ENCODE measurements at places on chromosomes 6 and 20.
A peak's percentile ranks its signal among the peaks of the same experiment; 100 is the strongest.

DNA sequence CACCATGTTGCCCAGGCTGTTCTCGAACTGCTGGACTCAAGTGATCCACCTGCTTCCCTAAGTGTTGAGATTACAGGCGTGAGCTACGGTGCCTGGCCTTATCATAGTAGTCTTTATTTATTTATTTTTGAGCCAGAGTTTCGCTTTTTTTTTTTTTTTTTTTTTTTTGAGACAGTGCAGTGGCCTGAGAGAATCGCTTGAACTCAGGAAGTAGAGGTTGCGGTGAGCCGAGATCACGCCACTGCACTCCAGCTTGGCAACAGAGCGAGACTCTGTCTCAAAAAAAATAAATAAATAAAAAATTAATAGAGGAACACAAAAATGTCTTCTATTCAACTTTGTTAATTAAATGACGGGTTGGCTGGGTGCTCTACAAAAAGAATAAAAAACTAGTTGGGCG, 12.9 kb downstream of the MAPRE1 start:
- DNase-seq, result no peak

GRCh38 chr20:22512911-22513489, 71.4 kb downstream of the FOXA2 start:
- no peak for DNase-seq

- no peak for DNase-seq
Observed at GRCh38 chr6:132067286-132067685, 116.1 kb upstream of the CCN2 start.

- no peak for DNase-seq
Observed at GRCh38 chr6:154509421-154510143, 903 bp downstream of the CNKSR3 start.

DNA sequence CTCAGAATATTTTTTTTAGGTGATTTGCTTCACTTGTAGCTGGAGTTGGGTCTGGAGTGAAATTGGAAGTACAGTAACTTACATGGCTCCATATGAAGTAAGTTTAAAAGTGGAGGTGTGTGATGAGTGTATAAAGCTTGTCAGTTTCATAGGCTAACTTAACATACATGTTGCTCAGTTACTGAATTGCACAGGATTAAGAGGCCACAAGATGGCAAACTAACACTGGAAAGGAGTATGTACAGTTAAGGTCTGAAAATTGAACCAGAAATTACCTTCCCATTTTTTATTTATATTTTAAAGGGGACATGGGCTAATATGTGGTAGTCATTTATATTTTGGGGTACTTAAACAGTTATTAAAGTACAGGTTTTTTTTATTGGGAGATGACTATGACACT, 45.3 kb upstream of the SMIM8 start:
- no peak for DNase-seq

DNA sequence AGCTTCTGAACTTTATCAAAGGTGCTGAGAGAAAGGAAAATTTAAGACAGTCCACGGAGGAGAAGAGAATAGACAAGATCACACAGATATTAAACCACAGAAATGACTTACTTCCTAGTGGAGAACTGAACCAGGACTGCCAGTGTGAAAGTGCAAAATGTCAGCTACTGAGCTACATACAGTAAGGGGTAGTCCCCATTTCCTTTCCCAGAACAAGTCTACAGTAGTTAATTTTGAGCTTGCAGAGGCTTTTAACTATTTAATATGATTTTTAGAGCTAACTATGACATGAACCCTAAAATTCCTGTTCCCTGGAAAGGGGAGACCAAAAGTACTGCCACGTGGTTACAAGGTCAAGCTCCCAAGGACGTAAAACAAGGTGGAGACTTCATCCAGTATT, 45.1 kb downstream of the CEP85L start:
- no peak for DNase-seq

- DNase-seq, result no peak
Observed at GRCh38 chr20:62702895-62703852, 5.5 kb upstream of the NTSR1 start.

- no peak for DNase-seq
Observed at GRCh38 chr6:158452191-158452590, 107.7 kb upstream of the TMEM181 start.

- no peak for DNase-seq
Observed at GRCh38 chr6:156864557-156864956, 87.4 kb downstream of the ARID1B start.

- DNase-seq, result no peak
Observed at GRCh38 chr20:44402391-44403193, 47.1 kb downstream of the HNF4A start.

- no peak for DNase-seq
Observed at GRCh38 chr20:20709887-20710286, 2.6 kb downstream of the RALGAPA2 start.

- no peak for DNase-seq
Observed at GRCh38 chr20:9977629-9978028, 57.2 kb upstream of the ANKEF1 start.

GRCh38 chr20:40519918-40520317, 169.1 kb downstream of the MAFB start:
- DNase-seq, result no peak

GRCh38 chr20:46991168-46991567, 96.5 kb downstream of the EYA2 start:
- DNase-seq, result no peak

- DNase-seq, result no peak
Observed at GRCh38 chr20:61737812-61738443, 327.8 kb downstream of the TAF4 start.

DNA sequence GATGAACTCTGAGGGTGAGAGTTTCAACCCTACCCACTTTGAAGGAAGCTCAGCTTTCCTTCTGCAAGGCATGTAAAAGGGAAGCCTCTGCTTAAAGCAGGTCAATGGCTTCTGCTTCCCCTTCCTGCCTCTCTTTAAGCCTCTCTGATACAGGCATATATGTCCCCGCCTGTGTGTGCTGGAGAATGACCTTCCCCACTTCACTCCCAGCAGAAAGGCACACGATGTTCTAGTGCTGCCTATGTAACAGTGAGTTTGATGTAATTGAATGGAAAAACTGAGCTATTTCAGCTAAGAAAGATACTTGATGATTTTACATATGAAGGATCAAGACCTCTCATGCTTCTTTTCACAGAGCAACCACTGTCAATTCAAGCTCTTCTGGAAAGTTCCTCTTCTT, 632.2 kb downstream of the HACE1 start:
- DNase-seq, result no peak

- DNase-seq, result no peak
Observed at GRCh38 chr20:24668791-24669190, 199.4 kb downstream of the SYNDIG1 start.

- no peak for DNase-seq
Observed at GRCh38 chr6:31935021-31935420, 7.5 kb downstream of the C2 start.

DNA sequence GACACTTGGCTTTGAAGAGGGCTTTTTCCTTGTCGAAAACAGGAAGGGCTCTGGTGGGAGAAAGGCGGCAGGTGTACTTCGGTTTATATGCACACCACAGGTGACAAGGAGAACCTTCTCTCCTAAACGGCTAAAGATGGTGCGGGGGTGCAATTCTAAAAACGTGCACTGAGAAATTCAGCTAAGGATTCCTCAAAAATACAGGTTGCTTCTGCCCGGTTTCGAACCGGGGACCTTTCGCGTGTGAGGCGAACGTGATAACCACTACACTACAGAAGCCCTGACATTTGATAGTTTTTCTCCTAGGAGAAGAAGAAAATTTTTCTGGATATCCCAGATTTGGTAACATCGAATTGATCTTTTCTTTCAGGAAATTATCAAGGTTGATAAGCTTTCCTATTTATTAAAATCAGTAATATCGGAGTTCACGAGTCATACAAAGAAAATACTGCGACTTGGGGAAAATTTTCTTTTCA, 32.0 kb downstream of the POM121L2 start:
- no peak for DNase-seq

DNA sequence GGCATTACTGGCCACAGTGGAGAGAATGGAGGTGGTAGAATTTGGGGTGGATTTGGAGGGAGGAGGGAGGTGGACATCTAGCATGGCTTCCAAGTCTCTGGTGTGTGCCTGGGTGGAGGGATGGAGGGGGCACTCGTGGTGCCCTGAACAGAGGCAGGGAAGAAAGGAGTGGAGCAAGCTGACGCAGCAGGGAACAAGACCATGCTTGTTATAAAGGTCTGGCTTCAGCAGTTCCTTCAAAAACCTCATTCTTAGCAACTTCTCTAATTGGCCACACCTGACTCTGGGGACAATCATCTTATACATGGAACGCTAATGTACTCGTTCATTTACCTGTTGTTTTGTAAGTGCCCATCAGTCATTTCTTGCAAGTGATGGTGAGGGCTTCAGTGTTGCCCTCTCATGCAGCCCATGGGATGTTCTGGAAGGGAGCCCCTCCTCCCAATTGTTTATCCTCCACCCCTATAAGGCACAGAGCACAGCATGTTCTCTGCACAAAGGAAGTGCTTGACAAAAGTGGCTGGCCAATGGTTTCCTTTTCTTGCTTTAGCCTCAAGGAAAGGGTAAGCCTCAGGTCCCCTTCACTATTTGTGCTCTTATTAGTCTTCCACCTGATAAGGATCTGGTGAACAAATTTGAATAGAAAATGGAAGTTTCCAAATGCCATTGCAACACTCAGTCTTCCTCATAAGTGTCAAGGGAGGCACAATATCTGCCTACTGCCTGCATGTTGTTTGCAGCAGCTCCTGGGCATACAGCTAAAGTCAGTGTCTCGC, 39.3 kb downstream of the GFOD1 start:
- no peak for DNase-seq

- no peak for DNase-seq
Observed at GRCh38 chr20:61173267-61173666, 78.8 kb upstream of the CDH4 start.

- no peak for DNase-seq
Observed at GRCh38 chr6:53109612-53110011, 39.0 kb downstream of the GCM1 start.

- DNase-seq, result no peak
Observed at GRCh38 chr6:119887666-119888065, 538.1 kb upstream of the MAN1A1 start.

DNA sequence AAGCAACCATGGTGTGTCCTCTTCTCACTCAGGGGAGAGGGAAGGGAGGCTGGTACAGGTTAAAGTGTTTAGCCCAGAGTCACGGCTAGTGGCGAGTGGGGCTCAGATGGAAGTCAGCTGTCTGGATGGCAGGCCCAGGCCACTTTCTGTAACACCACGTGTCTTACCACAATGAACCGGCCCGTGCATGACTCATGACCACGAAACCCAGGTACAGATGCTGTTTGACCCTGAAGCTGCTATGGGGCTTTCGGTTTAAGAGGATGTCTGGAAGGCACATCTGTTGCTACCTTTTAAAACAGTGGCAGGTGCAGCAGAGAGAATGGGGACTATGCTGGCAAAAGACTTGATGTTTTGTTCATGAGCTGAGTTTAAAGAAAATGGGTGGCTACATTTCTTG, 36.5 kb upstream of the MPC1 start:
- DNase-seq, result peak; percentile 61

- DNase-seq, result no peak
Observed at GRCh38 chr6:67129780-67130179, 1422.8 kb upstream of the EYS start.

GRCh38 chr6:150068720-150069648, at the start of gene ULBP3:
Gene ULBP3 (minus strand): TSS chr6:150069121. CDS start chr6:150069066, 55 bp downstream.
- DNase-seq, result peak; percentile 55

DNA sequence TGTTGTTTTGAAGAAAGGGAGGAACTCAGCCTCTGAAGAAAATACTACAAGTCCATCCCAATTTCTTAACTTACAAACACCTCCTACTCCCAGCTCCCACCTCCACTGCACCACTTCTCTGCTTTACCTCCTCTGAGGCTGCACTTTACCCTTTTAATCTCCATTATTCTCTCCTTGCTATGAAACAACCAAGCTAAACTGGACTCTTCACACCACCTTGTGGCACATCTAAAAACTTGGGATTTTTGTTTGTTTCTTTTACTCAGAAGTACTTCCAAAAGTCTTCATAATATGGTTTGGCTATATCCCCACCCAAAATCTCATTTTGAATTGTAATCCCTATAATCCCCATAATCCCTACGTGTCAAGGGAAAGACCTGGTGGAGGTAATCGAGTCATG, 142.2 kb downstream of the MOXD1 start:
- DNase-seq, result no peak

DNA sequence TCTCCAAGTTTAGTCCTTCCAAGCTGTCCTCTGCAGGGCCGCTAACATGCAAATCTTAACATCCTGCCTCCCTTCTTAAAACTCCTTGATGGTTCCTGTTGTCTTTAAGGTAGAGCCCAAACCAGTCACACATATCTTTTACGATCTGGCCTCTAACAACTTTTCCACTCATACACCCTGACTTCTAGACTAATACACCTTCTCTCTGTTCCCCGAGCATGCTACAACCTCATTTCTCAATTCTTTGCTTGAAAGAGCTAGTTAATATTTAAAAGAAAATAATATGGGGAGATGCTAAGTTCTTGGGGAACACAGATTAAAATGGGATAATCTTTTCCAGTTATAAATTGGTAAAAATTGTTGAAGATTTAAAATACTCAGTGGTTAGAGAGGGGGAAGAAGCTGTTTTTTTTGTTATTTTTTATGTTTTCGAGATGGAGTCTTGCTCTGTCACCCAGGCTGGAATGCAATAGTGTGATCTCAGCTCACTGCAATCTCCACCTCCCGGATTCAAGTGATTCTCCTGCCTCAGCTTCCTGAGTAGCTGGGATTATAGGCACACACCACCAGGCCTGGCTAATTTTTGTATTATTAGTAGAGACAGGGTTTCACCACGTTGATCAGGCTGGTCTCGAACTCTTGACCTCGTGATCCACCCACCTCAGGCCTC, 250.7 kb downstream of the MAFB start:
- no peak for DNase-seq

DNA sequence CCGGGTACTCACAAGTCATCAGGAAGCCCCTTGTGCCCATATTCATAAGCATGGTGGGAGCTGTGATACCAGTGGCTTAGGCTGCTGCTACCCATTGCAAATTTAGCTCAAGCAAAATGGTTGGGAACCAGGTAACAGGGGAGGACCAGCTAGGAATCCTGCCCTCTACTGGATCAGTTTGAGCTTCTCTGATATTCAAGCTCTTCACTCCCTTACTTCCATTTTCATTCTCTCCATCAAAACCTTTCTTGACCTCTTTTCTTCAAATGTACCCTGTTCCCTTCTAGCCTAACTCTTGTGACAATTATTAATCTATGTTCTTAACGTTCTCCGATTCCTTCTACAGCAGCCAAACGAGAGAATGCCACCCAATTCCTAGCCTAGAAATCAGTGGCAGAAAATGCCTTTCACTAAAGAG, 9.7 kb downstream of the NOL7 start:
- DNase-seq, result no peak

DNA sequence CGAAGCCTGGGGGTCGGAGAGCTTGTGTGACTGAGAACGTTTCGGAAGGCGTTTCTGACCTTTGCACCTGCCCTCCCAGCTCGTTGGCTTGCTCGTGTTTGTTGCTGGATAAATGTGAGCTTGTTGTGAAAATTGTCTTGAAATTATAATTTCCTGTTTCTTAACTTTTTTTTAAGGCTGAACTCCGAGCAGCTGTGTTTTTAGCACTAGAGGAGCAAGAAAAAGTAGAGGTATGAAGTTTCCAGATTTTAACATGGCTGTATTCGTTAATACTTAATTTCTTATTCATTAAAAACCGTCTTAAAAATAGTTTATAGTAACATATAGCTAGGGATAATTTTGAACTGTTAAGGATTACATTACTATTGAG, 672 bp downstream of the CEP43 start:
- no peak for DNase-seq
